ENCODE measurements at places on chromosomes 4 and X.

GRCh38 chr4:66653937-66654336 lies 891.4 kb downstream of the CENPC start:
- no peaks in the 10 kb centered on the region for H3K36me3 ChIP-seq
- no peaks in the 10 kb centered on the region for H3K27me3 ChIP-seq
- H3K4me3 ChIP-seq = no peak overlapping the region

- no peak overlapping the region for H3K4me3 ChIP-seq
- no peak overlapping the region for H3K27ac ChIP-seq
- no peaks in the 10 kb centered on the region for H3K4me1 ChIP-seq
These were observed 58.4 kb upstream of the NKX1-1 start for GRCh38 chr4:1464581-1465171.

- H3K27me3 ChIP-seq = peaks cover 4% of the 10 kb centered on the region
- no peaks in the 10 kb centered on the region for H3K4me1 ChIP-seq
- no peak for DNase-seq
- no peaks in the 10 kb centered on the region for H3K36me3 ChIP-seq
- no peak overlapping the region for H3K4me3 ChIP-seq
These were observed 47.0 kb upstream of the PGRMC1 start for GRCh38 chrX:119189115-119189514.

DNA sequence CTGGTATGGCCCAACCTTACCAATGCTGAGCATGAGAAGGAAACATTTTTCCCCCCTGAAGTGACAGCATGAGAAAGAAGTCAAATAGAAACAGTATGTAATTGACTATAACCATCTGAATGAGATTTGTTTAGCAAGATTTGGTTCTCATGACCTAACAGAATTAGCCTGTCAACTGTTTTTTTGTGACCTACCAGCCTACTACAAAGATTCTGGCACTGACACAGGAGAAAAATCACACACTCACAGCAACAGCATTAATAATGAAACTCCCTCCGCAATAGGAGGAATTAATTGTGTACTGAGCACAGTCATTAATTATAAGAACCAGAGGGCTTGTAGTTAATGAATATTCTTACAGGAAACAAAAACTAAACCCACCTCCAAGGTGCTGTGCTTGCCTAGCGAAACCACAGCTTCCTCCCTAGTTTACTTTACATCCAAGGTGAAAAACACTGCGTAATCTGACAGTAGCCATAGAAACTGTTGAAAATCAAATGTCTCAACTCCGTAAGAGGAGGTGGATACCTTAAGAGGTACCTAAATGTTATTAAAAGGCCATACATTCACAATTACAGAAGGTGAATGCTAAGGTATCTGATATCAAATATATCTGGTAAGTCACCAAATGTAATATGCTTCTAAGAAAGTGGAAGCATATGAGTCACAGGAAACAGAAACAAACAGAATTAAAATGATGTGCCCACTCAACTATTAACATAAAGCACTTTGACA lies 34.9 kb downstream of the MMRN1 start:
- no peaks in the 10 kb centered on the region for H3K4me1 ChIP-seq
- H3K27me3 ChIP-seq = no peaks in the 10 kb centered on the region

DNA sequence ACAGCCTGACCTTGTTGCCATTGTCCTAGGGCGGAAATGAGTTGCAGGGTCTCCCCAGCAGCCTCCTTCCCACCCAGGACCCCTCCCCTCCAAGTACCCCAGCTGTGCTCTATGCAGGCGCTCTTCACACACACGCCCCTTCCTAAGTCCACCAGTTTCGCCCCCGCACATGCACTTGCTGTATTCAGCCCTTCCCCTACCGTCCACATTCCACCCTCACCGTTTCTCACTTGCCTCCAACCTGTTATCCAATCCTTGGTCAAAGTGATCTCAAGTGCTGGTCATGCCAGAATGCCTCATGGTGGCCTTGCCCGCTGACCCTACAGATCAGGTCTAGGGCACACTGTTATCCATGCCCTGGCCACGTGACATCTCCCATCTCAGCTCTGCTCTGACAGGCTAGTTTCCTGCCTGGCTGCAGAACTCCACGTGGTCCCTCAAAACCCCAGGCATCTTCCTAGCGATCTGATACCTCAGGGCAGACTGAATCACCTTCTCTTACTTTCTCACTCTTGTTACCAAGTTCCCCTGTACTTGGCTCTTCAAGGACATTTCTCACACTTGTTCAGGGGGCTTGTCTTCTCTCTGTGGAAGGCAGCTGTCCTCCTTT lies 39.7 kb downstream of the NSG1 start:
- peaks cover 11% of the 10 kb centered on the region for H3K4me1 ChIP-seq
- H3K27ac ChIP-seq = peak overlapping the region; percentile 25
- H3K4me3 ChIP-seq = no peak overlapping the region
- peaks cover 12% of the 10 kb centered on the region for H3K36me3 ChIP-seq
- no peak for DNase-seq

GRCh38 chr4:110485452-110485851 lies 9.5 kb downstream of the ENPEP start:
- H3K27ac ChIP-seq = no peak overlapping the region
- no peak overlapping the region for H3K4me3 ChIP-seq
- peaks cover 14% of the 10 kb centered on the region for H3K4me1 ChIP-seq
- H3K36me3 ChIP-seq = no peaks in the 10 kb centered on the region

- peaks cover 5% of the 10 kb centered on the region for H3K4me1 ChIP-seq
- peaks cover 2% of the 10 kb centered on the region for H3K27me3 ChIP-seq
These were observed 57.2 kb upstream of the FAM9C start for GRCh38 chrX:13101441-13102139.
